Body of pancreas (tissue), 4 donors: ENCODE measurements at places on chromosomes 16 and 17. TPM values are rescaled to one million over a fixed set of nuclear protein-coding genes. Genes with fewer than 3 reads are reported as not detected.
A peak's percentile ranks its signal among the peaks of the same experiment; 100 is the strongest.

DNA sequence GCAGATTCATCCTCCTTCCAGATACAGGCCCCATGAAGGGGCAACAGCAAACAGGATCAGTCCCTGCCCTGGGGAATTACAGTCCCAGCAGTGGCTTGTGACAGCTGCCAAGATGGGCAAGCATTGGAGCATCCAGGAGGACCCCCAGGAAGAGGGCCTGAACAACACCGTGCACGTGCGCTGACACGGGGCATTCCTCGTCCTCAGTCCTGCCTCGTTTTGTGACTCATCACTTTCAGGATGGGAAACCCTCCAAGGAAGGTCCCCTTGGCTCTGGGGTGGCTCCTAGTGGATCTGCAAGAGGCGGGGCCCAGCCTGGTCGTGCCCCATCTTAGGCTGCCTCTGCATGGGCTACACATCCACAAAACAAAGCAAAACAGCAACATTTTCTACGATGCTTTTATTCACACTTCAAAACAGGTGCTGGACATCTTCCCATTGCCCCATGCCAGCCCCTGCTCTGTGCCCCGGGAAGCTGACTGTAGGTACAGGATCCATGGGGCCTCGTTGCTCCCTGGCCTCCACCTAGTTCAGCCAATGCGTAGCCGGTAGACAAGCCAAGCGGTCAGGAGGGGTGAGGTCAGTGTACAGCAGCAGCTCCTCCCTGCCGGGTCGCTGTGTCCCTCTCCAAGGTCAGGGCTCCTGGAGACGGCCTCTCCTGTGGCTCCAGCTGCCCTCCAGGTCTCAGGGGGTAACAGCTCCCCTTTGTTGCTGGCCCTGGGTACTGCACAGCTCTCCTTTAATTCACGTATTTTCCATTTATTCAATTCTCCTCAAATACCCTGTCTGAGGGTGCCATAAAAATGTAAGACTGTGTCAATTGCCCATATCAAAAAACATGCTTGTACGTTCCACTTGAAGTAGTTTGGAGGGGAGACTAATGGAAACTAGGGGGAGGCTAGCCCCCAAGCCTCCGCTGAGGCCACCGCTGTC lies 32.2 kb downstream of the ACTG1 start:
- H3K36me3 ChIP-seq = no peaks in the 10 kb centered on the region
- no peak overlapping the region for H3K4me3 ChIP-seq
- H3K27ac ChIP-seq = no peak overlapping the region
- peaks cover 46% of the 10 kb centered on the region for H3K4me1 ChIP-seq

ARHGAP44 gene
- total RNA-seq = 6.3 TPM

CCDC144A gene
- total RNA-seq = 4.0 TPM

FDXR gene
- 25.7 TPM for total RNA-seq

FOXF1 gene
- 0.52 TPM for total RNA-seq

- no peak overlapping the region for H3K27ac ChIP-seq
- DNase-seq = peak; percentile 21
- no peaks in the 10 kb centered on the region for H3K36me3 ChIP-seq
- H3K4me3 ChIP-seq = no peak overlapping the region
- no peaks in the 10 kb centered on the region for H3K4me1 ChIP-seq
These were observed 13.2 kb upstream of the TMEM100 start for GRCh38 chr17:55735731-55736405.

ICAM2 gene
- total RNA-seq = 16.2 TPM

FN3K gene
- total RNA-seq = 29.1 TPM

GRCh38 chr16:2611499-2611862 lies 70.8 kb upstream of the KCTD5 start:
- H3K4me1 ChIP-seq = no peaks in the 10 kb centered on the region
- DNase-seq = no peak
- no peak overlapping the region for H3K4me3 ChIP-seq
- no peaks in the 10 kb centered on the region for H3K27me3 ChIP-seq
- H3K27ac ChIP-seq = no peak overlapping the region

DNA sequence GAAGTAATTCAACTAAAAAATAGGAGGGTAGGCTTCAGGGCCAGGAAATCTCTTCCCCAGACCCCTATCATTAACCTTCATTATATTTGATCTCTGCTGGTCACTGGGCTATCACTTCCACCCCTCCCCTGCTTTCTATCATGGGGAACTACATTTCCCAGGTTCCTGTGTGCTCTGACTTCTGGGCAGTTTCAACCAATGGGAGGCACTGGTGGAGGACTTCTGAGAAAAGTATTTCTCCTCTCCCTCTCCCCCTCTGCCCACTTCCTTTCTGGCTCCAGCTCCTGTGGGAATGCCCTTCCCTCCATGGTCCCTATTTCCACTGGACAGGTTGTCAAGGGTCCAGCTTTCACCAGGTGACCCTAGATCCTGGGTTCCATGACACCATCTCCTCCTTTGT lies 364.4 kb downstream of the C16orf95 start:
- H3K4me1 ChIP-seq = no peaks in the 10 kb centered on the region
- H3K4me3 ChIP-seq = no peak overlapping the region
- no peaks in the 10 kb centered on the region for H3K27me3 ChIP-seq
- H3K36me3 ChIP-seq = no peaks in the 10 kb centered on the region
- DNase-seq = no peak

ZNF747 gene
- 10.2 TPM for total RNA-seq

DNA sequence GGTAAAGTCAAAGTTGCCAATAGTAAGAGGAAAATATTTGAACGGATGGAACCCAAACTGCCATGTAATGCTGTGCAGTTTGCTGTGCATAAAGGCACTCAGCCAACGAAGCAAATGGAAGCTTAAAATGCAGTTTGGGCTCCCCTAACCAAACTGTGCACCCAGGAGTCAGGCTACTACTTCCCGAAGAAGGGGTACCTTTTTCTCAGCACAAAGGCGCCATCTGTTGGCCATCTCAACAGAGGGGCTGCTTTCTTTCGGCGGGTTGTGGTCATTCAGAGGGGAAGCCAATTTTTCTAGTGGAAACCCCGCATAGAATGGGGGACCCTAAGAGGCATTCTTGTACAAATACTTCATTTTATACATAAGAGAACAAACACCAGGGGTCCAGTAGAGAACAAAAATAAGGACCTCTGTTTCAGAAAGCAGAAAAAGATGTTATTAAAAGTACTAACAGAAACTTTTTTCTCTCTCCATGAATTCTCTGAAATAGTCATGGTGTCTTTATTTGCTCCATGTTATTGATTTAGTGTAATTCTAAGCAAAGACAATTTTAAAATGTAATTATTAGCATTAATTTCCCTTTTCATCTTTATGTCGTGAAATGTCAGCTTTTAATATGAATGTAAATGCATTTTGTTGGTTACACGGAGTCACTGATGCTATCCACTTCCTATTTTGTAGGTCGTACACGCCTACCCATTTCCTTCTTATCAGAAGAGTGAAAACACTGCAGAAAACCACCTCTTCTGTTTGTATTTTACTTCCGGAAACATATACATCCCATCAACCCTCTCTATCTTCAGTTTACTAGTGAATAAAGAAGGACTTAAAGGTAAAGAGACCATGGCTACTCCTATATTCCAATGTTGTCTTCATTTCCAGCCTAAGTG lies 453.3 kb downstream of the KCNJ2 start:
- DNase-seq = peak; percentile 53
- no peak overlapping the region for H3K27ac ChIP-seq
- no peaks in the 10 kb centered on the region for H3K36me3 ChIP-seq
- H3K4me3 ChIP-seq = no peak overlapping the region
- no peaks in the 10 kb centered on the region for H3K27me3 ChIP-seq

GRCh38 chr17:14755002-14755401 lies 454.1 kb downstream of the HS3ST3B1 start:
- H3K36me3 ChIP-seq = no peaks in the 10 kb centered on the region
- no peaks in the 10 kb centered on the region for H3K27me3 ChIP-seq
- peaks cover 10% of the 10 kb centered on the region for H3K4me1 ChIP-seq
- H3K4me3 ChIP-seq = no peak overlapping the region

KRTAP4-6 gene
- not detected for total RNA-seq

DNA sequence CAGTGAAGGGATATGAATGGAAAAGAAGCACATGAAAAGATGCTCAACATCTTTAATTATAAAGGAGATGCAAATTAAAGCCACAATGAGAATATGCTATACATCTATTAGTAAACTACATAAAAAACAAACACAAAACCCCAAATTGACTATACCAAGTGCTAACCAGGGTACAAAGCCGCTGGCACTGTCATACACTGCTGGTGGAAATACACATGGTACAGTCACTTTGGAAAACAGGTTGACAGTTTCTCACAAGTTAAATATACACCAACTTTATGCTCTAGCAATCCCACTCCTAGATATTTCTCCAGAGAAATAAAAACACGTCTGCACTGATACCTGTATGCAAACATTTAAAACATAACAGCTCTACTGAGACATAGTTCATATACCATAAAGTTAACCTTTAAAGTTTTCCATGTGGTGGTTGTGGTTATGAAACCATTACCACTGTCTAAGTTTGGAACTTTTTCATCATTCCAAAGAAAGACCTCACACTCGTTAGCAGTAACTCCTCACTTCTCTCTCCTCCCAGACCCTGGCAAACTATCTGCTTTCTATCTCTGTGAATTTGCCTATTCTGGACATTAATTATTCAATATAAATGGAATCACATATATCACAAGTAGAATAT lies 42.7 kb downstream of the ADGRG5 start:
- H3K4me1 ChIP-seq = no peaks in the 10 kb centered on the region
- H3K27ac ChIP-seq = no peak overlapping the region
- no peak overlapping the region for H3K4me3 ChIP-seq
- no peaks in the 10 kb centered on the region for H3K27me3 ChIP-seq
- no peaks in the 10 kb centered on the region for H3K36me3 ChIP-seq

DNA sequence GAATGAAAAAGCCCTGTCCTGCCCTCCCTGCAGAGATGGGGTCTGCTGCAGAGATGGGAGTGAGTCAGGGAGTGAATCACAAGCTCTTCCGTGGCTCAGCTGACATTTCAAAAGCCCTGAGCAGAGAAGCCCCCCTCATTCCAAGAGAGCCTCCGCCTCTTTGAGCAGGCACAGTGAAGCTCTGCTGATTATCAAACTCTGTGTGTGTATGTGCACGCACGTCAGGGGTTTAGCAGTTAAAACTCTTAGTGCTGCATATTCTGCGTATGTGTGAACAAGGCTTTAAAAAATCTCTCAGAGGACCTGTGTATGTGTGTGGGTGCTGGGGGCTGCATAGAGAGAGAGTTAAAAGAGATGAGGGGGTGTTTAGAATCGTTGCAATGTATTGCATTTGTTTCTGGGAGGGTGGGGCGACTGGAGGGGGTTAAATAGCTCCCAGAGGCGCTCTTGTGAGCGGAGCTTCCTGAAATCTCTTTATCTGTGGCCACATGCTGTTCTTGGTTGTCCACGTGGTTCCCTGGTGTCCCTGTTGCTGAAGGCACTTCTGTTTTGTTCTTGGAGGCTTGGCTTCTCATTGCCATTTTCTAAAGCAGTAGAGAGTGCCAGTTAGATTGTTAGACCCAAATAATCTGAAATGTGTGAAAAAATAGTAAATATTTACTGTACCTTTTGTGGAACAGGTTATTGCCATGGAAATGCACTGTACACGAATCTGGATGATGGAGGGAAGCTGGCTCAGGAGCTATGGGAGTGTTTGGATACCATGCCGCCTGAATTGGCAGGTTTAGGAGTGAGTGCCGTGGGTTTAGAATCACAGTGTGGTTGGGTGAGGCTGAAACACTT lies 116.6 kb downstream of the PRKCB start:
- H3K27me3 ChIP-seq = no peaks in the 10 kb centered on the region
- H3K27ac ChIP-seq = no peak overlapping the region
- H3K4me3 ChIP-seq = no peak overlapping the region
- no peak for DNase-seq
- no peaks in the 10 kb centered on the region for H3K36me3 ChIP-seq
- H3K4me1 ChIP-seq = no peaks in the 10 kb centered on the region

DHRS7C gene
- total RNA-seq = not detected

DNA sequence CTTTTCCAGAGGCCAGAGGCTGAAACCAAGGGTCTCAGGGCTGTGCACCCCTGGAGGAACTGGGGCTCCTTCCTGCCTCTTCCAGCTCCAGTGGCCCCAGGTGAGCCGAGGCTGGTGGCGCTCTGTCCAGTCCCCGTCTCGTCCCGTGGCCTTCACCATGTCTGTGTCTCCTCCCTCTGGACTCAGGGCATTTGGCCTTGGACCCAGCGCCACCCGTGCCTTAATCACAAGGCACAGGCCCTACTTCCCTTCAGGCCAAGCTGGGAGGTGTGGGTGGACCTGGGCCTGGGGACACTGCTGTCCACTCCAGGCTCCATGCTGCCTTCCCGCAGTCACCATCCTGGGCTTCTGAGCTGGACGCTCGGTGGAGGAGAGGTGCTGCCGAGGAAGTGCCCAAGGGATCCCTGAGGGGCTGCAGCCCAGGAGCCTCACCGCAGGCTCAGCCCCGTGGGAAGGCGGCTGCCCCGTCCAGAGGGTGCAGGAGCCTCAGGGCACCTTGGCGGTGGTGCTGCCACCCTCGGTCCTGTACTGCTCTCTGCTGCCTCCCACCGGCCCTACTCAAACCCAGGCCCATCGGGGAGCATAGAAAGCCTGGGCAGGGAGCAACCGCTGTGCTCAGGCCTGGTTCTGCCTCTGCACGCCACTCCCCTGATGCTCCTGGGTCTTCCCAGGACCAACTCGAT lies 9.6 kb upstream of the APRT start:
- H3K27me3 ChIP-seq = no peaks in the 10 kb centered on the region
- DNase-seq = no peak
- H3K27ac ChIP-seq = no peak overlapping the region
- no peaks in the 10 kb centered on the region for H3K4me1 ChIP-seq
- peaks cover 4% of the 10 kb centered on the region for H3K36me3 ChIP-seq

DNA sequence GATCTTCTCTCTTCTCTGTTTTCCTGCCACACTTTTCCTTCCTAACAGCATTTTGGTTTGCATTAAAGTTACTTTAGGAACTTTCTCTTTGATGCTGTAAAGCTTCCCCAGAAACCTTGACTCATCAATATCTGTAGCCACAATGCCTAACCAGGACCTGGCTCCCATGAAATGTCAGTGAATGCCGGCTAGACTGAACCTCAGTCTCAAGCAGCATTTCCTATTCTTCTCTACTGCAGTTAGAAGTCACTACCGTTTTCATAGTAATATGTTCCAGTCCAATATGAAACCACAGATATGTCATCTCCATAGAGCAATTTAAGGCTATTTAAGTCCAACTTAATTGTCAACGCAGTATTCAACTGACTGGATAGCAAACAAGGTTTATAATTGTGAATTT lies 28.9 kb downstream of the ITFG1 start:
- H3K36me3 ChIP-seq = no peaks in the 10 kb centered on the region
- no peak overlapping the region for H3K4me3 ChIP-seq
- H3K27ac ChIP-seq = no peak overlapping the region
- H3K4me1 ChIP-seq = no peaks in the 10 kb centered on the region

HS3ST4 gene
- total RNA-seq = not detected

GRCh38 chr16:70795296-70795912 lies 5.6 kb downstream of the VAC14 start:
- H3K27ac ChIP-seq = no peak overlapping the region
- H3K36me3 ChIP-seq = no peaks in the 10 kb centered on the region
- no peaks in the 10 kb centered on the region for H3K27me3 ChIP-seq
- H3K4me1 ChIP-seq = peaks cover 23% of the 10 kb centered on the region
- no peak for DNase-seq
